ENCODE measurements at places on chromosomes 4 and X.

GRCh38 chrX:88202149-88202548 lies 544.9 kb upstream of the CPXCR1 start:
- DNase-seq: no peak

DNA sequence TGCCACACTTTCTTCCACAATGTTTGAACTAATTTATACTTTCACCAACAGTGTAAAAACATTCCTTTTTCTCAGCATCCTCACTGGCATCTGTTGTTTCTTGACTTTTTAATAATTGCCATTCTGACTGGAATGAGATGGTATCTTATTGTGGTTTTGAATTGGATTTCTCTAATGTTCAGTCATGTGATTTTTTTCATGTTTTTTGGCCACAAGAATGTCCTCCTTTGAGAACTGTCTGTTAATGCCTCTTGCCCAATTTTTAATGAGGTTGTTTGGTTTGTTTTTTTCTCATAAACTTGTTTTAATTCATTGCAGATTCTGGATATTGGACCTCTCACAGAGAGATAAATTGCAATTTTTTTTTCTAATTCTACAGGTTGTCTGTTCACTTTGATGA lies 1195.2 kb downstream of the TECRL start:
- no peak for DNase-seq

DNA sequence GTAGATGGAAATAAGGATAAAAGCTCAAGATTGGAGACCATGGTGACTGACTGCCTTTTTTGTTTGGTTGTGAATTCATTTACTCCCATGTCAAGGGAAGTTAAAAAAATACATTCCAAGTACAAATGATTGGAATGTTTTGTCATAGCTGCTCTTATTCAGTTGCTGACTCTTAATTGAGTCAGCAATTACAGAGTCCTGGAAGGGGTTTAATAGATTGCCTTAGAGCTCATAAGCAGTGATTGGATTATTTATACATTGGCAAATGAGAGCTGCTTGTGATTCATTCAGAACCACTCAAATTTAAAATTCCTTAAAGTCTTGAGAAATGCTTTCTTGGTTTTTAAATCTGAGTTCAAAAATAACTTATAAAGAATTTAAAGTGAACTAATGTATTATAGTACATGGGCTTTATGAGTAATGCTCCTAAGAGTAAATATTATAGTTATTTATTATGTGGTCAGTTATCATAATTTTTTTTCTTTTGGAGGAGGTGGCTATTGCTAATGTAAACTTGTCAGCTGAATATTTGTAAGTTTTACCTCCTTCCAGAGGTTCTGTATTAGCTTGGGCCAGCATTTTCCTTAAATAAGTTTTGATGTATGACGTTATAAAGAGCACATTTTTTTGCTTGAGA lies 13.6 kb downstream of the JADE1 start:
- no peak for DNase-seq

GRCh38 chrX:115452251-115452650 lies 108.7 kb upstream of the PLS3 start:
- no peak for DNase-seq

DNA sequence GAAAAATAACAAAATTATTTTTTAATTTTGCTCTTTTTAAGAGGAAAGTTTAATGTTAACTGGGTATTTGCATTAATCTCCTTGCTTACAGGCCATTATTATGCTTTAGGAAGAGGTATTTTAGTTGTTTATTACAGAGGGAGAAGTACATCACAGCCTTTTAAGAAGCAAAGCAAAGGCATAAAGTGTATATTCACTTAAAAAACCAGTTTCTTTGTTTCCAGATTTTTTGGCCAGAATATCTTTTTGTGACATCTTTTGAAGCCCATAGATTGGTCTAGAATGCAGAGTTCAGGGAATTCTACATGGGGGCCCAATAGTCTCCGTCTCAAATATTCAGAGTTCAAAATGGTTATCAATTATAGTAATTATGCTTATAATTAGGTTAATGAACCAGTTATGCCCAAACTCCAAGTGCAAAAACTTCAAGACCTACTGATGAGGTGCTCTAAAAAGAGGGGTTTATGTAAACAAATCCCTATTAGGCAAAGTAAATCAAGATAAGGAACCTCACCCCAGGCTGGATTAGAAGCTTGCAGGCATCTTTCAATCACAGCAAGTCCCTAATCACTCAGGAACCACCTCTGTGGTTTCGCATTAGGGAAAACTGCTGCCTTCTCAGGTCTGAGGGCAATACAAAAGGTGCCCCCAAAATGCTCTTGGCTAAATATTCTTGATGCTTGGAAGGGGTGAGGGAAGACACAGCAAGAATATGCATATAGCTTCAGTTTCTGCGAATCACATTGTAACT lies 1.4 kb downstream of the CXXC4 start:
- no peak for DNase-seq

- DNase-seq: no peak
Measured at GRCh38 chr4:38169524-38169923, 209.3 kb downstream of the PTTG2 start.

- no peak for DNase-seq
Measured at GRCh38 chr4:77393996-77394395, 211.6 kb upstream of the CXCL13 start.
